ENCODE measurements at places on chromosomes 1 and 21. TPM values are rescaled to one million over a fixed set of nuclear protein-coding genes. Genes with fewer than 3 reads are reported as not detected.

TOMM20 gene
- polyA plus RNA-seq: 181 TPM

TSPAN1 gene
- polyA plus RNA-seq: 17.8 TPM

RGSL1 gene
- not detected for polyA plus RNA-seq

NAXE gene
- 66.9 TPM for polyA plus RNA-seq
